ENCODE measurements at places on chromosomes 16 and 17. TPM values are rescaled to one million over a fixed set of nuclear protein-coding genes. Genes with fewer than 3 reads are reported as not detected.

Gene PMP22
- total RNA-seq = 17.8 TPM

Gene KRTAP4-9
- not detected for total RNA-seq

Gene PSMD11
- 155 TPM for total RNA-seq

Gene PFN1
- total RNA-seq = 850 TPM

Gene OR3A2
- total RNA-seq = 1.7 TPM

Gene HS3ST2
- not detected for total RNA-seq

Gene TNFRSF13B
- total RNA-seq = not detected

Gene DVL2
- 82.8 TPM for total RNA-seq
